CD4-positive, alpha-beta T cell treated with Interleukin-4 for 4 hours (primary cell): ENCODE measurements at places on chromosomes 6 and 20.

DNA sequence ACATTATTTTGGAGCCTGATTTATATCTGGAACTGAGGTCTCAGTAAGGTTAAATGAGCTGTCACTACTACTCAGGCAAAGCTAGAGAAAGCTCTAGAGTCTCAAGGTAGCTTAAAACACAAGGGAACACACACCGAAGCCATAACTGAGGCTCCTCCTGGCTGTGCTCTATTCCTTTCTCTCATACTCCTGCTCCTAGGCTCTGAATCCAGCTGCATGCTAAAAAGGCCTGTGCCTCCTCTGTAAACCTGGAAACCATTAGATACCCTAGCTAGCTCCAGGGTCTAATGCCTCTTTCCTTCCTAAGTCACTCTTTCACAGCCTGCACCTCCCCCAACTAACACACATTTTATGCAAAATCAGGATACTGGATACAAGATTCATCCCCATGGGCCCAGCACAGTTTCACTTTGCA lies 17.1 kb downstream of the RIPOR2 start:
- DNase-seq = no peak

- DNase-seq = no peak
These were observed 40.4 kb downstream of the FAM8A1 start for GRCh38 chr6:17640477-17640917.

- no peak for DNase-seq
These were observed 57.7 kb downstream of the RBM38 start for GRCh38 chr20:57448764-57449354.

- no peak for DNase-seq
These were observed 187.5 kb upstream of the SPTLC3 start for GRCh38 chr20:12821249-12821648.
